Endodermal cell (in vitro differentiated cells): ENCODE measurements at places on chromosomes 1 and 21. TPM values are rescaled to one million over a fixed set of nuclear protein-coding genes. Genes with fewer than 3 reads are reported as not detected.
A peak's percentile ranks its signal among the peaks of the same experiment; 100 is the strongest.

DNA sequence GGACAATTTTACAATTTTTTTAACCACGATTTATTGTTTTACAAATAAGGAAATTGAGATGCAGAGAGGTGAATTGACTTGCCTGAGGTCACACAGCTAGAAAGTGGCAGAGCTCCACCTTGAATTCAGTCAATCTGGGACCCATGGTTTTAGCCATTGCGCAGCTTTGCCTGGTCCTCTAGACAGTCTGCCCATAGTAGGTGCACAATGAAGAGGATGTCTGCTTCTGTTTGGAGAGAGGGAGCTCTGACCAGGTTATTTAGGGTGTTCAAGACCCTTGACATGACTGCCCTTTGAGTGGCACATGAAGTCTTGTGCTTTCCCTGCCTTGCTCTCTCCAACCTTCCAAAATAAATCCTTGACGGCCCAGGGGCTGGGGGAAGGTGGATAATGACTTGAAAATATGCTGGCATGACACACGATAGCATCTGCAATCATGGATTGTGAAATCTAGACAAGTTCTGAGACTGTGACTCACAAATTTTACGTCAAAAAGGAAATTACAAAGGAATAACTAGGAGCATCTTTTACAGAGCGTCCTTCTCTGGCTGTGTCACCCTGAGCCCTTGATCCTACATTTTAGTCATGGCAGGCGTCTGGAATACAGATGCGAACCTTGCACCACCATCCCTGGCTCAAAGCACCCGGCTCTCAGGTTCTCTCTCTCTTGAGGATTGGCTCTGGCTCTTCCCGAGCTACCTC is 26.2 kb upstream of the ID3 start:
- H3K27me3 ChIP-seq = no peaks in the 10 kb centered on the region
- no peak overlapping the region for H3K27ac ChIP-seq
- no peaks in the 10 kb centered on the region for H3K36me3 ChIP-seq
- H3K4me3 ChIP-seq = no peak overlapping the region

The KCNJ9 gene
- not detected in 2 replicates for total RNA-seq

DNA sequence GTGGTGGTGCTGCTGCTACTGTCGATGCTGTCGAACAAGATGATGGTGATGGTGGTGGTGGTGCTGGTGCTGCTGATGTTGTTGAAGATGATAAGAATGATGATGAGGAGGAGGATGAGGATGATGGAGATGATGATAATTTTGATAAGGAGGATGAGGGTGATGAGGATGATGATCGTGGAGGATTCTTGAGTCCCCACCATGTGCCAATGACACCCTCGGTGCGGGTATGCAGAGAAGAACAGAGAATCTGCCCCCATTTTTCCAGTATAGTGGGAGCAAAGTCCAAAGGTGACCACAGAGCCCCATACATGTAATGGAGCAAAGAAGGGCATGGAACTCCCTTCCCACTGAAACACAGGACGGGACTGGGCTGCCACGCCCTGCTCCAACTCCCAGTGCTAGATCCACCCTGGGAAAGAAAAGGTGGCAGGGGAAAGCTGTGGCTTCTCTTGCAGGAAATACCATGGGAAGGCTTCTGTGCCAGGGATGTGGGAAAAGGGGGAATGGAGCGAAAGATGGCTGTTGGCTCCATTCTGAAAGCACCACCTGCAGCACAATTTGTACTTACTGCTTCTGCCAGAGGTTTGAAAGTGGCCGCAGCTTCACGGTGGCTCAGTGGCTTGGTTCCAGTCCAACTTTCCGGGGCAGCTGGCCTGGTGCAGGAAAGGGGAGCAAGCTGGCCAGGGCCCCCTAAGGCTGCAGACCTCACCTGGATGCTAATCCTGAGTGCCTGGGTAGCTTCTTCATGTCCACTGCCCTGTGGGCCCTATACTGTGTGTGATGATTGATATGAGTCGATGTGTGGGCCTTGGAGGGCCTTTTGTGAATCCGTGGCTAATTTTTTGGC is 387.2 kb upstream of the VAMP3 start:
- DNase-seq = peak; percentile 27
- no peak overlapping the region for H3K4me3 ChIP-seq
- H3K27me3 ChIP-seq = no peaks in the 10 kb centered on the region
- peaks cover 13% of the 10 kb centered on the region for H3K4me1 ChIP-seq
- H3K27ac ChIP-seq = no peak overlapping the region

DNA sequence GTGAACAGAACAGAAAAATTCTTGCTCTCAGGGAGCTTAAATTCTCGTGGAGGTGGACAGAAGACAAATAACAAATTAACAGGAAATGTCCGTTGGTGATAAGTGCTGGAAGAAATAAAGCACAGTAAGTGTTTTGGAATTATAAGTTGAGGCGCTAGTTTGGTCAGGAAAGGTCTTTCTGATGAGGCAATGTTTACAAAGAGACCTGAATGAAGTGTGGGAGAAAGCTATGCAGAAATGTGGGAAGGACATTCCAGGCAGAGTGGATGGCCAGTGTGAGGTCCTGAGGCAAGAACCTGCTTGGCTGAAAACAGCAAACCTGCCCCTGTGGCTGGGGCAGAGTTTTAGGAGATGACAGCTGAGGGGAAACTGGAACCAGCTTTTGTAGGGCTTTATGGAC is 23.3 kb downstream of the NGF start:
- peak; percentile 68 for DNase-seq
- no peak overlapping the region for H3K4me3 ChIP-seq
- no peak overlapping the region for H3K27ac ChIP-seq

DNA sequence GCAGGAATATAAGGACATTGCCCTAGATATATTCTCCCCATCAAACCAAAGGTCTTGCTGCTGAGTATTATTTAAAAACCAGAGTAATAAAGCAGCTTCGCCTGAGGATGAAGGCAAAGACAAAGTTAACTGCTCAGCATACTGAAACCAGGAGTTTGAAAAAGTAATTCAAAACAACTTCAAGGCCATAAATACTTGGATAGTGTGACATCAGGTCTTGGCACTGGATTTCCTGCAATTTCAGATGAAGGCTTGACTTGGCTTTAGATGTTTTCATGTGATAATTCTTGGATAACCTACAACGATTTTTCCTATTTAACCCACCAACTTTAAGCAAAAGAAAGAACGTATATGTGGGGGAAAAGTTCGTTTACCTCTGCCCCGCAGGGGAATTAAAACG is 10.6 kb downstream of the SOD1 start:
- peaks cover 48% of the 10 kb centered on the region for H3K36me3 ChIP-seq
- no peak overlapping the region for H3K27ac ChIP-seq
- no peak overlapping the region for H3K4me3 ChIP-seq
- no peaks in the 10 kb centered on the region for H3K27me3 ChIP-seq
- no peaks in the 10 kb centered on the region for H3K4me1 ChIP-seq

GRCh38 chr1:72009173-72010093 is 272.9 kb downstream of the NEGR1 start:
- no peaks in the 10 kb centered on the region for H3K4me1 ChIP-seq
- no peaks in the 10 kb centered on the region for H3K36me3 ChIP-seq
- no peak overlapping the region for H3K27ac ChIP-seq
- no peak for DNase-seq
- no peak overlapping the region for H3K4me3 ChIP-seq

- no peaks in the 10 kb centered on the region for H3K27me3 ChIP-seq
- H3K4me1 ChIP-seq = peaks cover 55% of the 10 kb centered on the region
- peak; percentile 78 for DNase-seq
- H3K4me3 ChIP-seq = no peak overlapping the region
- H3K27ac ChIP-seq = no peak overlapping the region
- H3K36me3 ChIP-seq = peaks cover 76% of the 10 kb centered on the region
These were observed 14.8 kb downstream of the BCAR3 start for GRCh38 chr1:93666613-93667384.

The ADAMTS5 gene
- 1.9 and 2.1 TPM in 2 replicates for total RNA-seq

The USP16 gene
- 22.0 and 22.5 TPM in 2 replicates for total RNA-seq

The OR2W3 gene
- total RNA-seq = 1.0 to 1.6 TPM (median 1.1 TPM) in 3 replicates

DNA sequence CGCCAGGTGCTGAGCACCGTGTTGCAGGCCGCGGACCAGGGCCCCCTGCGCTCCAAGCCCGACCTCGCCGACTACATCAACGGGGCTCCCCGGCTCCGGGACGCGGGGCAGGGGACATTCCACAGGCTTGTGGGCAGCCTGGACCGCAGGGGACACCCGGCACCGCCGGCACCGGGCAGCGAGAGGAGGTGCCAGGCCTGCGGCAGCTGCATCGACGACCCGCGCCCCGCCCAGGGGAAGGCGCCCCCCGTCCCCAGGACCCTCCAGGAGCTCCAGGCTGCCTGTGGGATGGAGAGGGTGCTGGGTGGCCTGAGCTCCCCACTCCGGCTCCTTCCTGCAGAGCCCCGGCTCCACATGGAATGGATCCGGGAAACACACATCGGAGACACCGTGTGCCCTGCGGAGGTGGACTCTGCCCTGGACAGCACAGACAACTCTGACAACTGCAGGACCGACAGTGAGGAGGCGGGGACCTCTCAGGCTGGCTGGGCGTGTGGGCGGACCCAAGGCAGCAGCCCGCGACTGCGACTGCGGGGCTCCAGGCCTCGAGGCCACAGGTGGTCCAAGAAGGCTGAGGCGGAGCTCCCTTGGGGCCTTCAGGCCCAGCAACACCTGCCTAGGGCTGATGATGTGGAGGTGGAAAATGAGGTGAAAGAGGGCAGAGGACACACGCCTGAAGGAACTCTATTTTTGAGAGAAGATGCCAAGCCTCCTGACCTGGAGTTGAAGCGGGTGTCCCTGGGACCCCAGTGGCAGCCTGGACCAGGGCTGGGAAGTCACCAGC is 22.8 kb downstream of the KIAA1614 start:
- peak; percentile 73 for DNase-seq
- no peak overlapping the region for H3K4me3 ChIP-seq
- H3K4me1 ChIP-seq = no peaks in the 10 kb centered on the region
- no peaks in the 10 kb centered on the region for H3K36me3 ChIP-seq
- no peaks in the 10 kb centered on the region for H3K27me3 ChIP-seq
- H3K27ac ChIP-seq = no peak overlapping the region

DNA sequence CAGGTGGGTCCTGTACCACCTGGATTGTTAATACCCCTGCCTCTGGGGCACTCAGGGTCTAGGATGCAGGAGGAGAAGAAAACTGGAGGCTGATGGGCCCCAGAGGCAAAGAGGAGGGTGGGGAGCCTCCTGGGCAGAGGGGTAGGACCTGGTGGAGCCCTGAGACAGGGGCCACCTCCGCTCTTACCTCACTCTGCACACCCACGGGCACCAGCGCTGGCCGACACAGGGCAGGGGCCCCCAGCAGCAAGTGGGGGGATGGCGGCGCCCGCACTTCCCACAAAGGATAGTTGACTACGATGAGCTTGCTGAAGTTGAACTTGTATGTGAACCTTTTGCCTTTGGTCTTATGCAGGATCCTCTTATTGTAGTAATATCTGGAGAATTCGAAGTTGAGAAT is 1.1 kb downstream of the ETV3L start:
- no peak overlapping the region for H3K4me3 ChIP-seq
- no peak overlapping the region for H3K27ac ChIP-seq
- H3K4me1 ChIP-seq = no peaks in the 10 kb centered on the region
- H3K36me3 ChIP-seq = no peaks in the 10 kb centered on the region

- H3K27me3 ChIP-seq = peaks cover 27% of the 10 kb centered on the region
- H3K36me3 ChIP-seq = no peaks in the 10 kb centered on the region
- H3K27ac ChIP-seq = no peak overlapping the region
- peak; percentile 97 for DNase-seq
- peak overlapping the region; percentile 38 for H3K4me3 ChIP-seq
These were observed 31.5 kb downstream of the CHD5 start for GRCh38 chr1:6148497-6149241.

DNA sequence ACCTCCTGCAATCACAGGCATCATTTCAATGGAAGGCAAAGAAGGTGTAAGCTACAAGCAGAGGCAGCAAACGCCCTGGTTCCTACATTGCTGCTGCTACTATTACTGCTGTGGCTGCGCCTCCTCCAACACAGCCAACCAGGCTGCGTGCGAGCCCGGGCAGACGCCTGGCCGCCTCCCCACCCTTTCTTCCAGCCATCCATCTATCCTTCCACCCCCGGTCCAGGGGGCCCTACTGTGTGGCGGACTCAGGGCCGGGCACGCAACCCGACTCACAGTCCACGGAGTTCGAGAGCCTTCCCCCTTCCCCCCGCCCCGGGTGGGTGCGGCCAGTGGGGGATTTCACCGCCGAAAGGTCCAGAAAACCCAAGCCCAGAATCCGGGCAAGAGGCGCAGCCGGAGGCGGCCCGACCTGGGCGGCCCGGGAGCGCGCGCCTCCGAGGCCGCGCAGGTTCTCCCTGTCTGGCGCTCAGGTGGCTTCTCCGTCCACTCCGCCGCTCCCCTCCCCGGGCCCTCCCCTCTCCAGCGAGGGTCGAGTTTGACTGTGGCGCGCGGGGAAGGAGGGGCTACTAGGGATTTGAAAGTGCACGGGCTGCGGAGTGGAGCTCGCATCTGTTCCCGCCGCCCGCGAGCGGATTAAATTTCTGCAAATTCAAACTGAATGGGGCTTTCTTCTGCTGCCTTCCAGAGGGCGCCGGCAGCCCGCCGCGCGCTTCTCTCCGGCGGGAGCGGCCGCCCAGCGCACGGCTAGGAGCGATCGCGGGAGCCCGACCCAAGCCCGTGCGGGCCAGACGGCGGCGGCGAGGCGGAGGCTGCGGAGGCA is at the start of gene HUNK:
TSS of gene HUNK (plus strand) at position 569 of the 823 bp plus-strand sequence. CDS start 655 bp downstream, outside the sequence.
- no peaks in the 10 kb centered on the region for H3K4me1 ChIP-seq
- H3K4me3 ChIP-seq = peak within 1 kb of the TSS; percentile 79
- peaks cover 74% of the 10 kb centered on the region for H3K27me3 ChIP-seq
- H3K36me3 ChIP-seq = no peaks in the 10 kb centered on the region
- H3K27ac ChIP-seq = peak within 1 kb of the TSS; percentile 27
- peak; percentile 88 for DNase-seq

DNA sequence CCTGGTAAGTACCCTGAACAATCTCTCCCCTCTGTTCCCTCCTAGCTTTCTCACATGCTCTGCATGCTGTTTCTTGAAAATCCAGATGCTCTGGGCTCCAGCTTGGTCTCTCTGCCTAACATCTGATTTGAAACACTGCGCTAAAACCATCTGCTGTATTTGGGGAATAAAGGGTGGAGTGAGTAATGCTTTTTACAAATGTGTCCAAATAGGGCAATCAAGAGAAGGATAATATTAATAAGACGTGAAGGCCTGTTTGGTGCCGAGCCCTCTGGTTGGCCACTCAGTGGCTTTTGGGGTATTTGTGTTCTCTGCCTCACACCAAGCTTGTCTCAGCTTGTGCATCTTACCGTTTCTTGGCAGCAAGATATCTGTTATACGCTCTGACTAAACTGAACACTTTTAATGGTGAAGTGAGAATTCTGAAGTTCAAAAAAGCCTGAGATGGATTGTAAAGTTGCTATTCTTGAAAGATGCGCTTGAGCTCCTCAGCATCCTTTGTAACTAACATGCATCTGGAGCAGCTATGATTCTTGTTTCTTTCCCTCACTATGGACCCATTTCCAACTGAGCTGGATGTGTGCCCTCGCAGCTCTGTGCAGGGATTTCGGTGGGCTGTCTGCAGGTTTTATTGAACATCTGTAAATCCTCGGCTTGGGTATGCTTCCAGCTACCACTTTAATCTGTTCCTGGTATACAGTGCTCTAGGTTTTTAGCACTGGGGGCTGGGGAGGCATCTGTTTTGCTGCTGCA is 269.4 kb downstream of the RWDD3 start:
- no peaks in the 10 kb centered on the region for H3K4me1 ChIP-seq
- no peak overlapping the region for H3K4me3 ChIP-seq
- no peaks in the 10 kb centered on the region for H3K27me3 ChIP-seq
- H3K36me3 ChIP-seq = no peaks in the 10 kb centered on the region

The POGK gene
- 26.7 to 43.5 TPM (median 43.2 TPM) in 3 replicates for total RNA-seq

GRCh38 chr1:169475806-169476387 is 9.8 kb downstream of the SLC19A2 start:
- peaks cover 11% of the 10 kb centered on the region for H3K4me1 ChIP-seq
- H3K27ac ChIP-seq = no peak overlapping the region
- H3K36me3 ChIP-seq = peaks cover 6% of the 10 kb centered on the region
- H3K27me3 ChIP-seq = no peaks in the 10 kb centered on the region
- H3K4me3 ChIP-seq = no peak overlapping the region

- H3K36me3 ChIP-seq = no peaks in the 10 kb centered on the region
- no peak overlapping the region for H3K4me3 ChIP-seq
- H3K4me1 ChIP-seq = no peaks in the 10 kb centered on the region
- peaks cover 71% of the 10 kb centered on the region for H3K27me3 ChIP-seq
- no peak overlapping the region for H3K27ac ChIP-seq
These were observed 7.0 kb downstream of the TAS1R2 start for GRCh38 chr1:18852501-18852900.
